ENCODE measurements at places on chromosomes 11 and 22.

DNA sequence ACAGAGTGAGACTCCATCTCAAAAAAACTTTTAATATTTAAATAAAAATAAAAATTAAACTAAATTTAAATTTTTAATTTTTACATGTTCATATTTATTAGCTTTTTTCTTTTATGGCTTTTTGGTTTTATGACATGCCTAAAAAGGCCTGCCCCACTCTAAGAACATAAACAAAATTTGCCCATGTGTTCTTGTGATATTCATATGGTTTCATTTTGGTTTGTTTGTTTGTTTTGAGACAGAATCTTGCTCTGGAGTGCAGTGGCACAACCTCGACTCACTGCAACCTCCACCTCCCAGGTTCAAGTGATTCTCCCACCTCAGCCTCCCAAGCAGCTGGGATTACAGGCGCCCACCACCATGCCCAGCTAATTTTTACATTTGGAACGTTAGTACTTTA is 27.7 kb downstream of the SUSD2 start:
- DNase-seq, result no peak

- no peak for DNase-seq
Measured at GRCh38 chr11:122333467-122333866, 217.5 kb upstream of the BLID start.

DNA sequence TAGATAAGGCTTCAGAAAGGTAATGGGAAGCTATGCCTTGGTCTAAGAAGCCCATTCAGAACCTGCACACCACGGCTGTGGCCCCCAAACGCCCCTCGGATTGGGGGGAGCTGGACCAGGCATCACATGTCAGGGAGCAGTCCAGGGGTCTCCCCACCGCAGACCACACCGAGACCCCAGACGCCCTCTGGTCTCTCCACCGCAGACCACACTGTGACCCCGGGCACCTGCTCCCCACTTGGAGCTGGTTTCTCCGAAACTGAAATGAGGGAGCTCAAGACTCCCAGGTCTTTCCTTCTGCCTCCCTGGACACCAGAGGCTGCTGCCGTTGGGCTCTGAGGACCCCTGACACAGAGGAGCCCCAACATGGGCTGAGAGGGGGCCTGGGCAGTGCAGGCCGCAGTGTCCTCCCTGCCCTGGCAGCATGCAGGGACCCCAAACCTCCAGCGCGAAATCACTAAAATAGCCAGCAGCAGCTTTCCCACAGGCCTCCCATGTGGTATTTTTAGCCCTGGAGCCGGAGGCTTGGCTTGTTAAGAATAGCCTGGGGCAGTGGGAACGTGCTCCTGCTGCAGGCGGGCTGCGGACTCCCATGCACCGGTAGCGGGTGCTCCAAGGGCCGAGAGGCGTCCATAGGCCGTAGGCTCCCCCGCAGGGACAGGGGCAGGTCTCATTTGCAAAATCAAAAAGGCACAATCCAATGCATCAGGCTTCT is 7.7 kb downstream of the LINC01488 start:
- DNase-seq, result no peak

DNA sequence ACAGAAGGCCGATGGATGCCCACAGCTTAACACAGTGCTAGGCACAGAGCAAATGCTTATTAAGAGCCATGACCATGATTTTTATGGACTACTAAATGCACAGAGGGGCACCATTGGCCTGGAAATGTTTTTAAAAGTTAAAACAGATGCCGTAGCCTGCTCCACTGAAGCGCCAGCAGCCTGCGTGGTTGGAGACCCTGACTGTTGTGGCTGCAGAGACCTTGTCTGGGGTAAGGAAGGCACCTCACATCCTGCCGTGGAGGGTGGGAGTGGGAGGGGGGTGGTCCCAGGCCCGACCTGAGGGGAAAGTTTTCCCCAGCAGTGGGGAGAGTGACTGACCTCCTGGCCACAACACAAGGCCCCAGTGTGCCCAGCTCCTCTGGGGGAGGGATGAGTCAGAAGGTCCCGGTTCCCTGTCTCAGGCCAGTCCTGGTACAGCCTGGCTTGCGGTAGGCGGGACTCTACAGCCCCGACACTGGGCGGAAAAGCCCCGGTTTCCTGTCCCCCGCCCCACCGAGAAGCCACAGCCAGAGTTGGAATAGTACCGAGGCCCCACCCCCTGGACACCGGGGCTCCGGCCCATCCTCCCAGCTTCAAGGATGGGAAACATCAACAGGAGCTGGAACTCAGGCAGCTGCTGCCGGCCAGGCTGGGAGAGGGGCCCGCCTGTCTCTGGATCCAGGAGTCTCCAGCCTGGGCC is 7.0 kb downstream of the CHST1 start:
- no peak for DNase-seq

DNA sequence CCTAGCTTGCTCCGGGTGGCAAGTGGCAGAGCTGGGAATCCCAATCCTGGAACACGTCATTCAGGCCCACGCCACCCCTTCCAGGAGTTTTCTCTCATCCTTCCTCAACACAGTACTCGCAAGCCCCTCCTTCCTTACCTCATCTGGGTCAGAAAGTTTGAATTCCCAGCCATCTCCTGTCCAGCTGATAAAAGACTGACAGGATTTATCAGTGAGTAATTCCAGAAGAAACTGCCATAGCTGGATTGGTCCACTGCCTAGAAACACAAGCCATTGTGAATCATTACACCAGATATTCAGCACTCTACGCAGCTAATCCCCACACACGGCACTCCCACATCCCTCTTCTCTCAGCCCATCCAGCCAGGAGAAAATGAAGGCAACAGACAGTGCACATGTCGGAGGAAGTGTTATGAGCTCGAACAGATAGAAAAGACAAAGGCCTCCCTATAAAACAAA is 124.0 kb downstream of the ETS1 start:
- DNase-seq, result no peak

- no peak for DNase-seq
Measured at GRCh38 chr11:43751726-43752125, 71.2 kb downstream of the HSD17B12 start.

DNA sequence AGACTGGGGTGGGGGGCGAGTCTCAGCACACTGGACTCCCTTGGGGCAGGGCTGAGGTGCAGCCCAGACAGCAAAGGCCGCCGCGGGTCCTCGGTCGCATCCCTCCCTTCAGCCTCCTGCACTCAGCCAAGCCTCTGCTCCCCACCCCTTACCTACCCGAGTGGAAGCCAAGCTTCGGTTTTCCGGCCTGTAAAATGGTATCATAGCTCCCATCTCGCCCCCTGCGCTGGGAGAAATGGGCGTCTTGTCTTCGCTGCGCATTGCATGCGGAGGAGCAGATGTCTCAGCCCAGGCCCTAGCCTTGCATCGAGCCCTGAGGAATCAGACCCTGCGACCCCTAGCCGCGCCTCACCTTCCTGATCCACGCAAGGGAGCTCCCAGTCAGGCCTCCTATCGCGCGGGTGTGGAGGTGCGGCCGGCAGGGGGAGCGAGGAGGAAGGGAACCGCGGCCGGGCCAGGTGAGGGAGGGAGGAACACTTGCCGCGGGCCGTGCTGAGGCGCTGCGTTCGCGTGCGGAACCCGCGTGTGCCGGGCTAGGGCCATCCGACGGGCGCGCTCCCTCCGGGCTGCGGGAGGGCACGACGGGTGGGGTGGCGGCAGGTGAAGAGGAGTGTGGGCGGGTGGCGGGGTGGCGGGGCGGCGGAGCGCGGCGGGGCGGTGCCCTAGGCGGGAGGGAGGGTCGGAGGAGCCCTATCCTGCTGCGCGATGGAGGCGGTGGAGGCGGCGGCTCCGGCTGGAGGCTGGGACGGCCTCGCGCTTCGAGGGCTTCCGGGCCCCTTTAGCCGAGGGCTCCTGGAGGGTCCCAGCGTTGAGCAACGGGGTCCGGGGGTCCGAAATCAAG is 4.1 kb upstream of the TBX1 start:
- peak; percentile 60 for DNase-seq

GRCh38 chr22:19056951-19057401 is 65.2 kb downstream of the DGCR2 start:
- no peak for DNase-seq
